ENCODE measurements at places on chromosomes 11 and 22. TPM values are rescaled to one million over a fixed set of nuclear protein-coding genes. Genes with fewer than 3 reads are reported as not detected.

SLC35F2 gene
- total RNA-seq = 11.2 TPM

GLYATL1B gene
- total RNA-seq = not detected

UVRAG gene
- total RNA-seq = 19.3 TPM

RFPL2 gene
- total RNA-seq = not detected

CDC42EP1 gene
- total RNA-seq = 23.0 TPM

TPCN2 gene
- 11.1 TPM for total RNA-seq

OR6T1 gene
- total RNA-seq = not detected

FLRT1 gene
- not detected for total RNA-seq

OLFML1 gene
- 0.96 TPM for total RNA-seq

SDHAF2 gene
- 40.3 TPM for total RNA-seq

PNPLA5 gene
- total RNA-seq = not detected

HSPB2 gene
- total RNA-seq = not detected

ZPR1 gene
- 44.7 TPM for total RNA-seq

GRAMD1B gene
- 4.6 TPM for total RNA-seq

SMIM35 gene
- total RNA-seq = not detected

OR10A2 gene
- total RNA-seq = not detected

CCDC81 gene
- 0.41 TPM for total RNA-seq

MS4A6A gene
- total RNA-seq = not detected

GDPD4 gene
- not detected for total RNA-seq

RAB36 gene
- 6.1 TPM for total RNA-seq

RGL4 gene
- total RNA-seq = not detected

CPT1A gene
- total RNA-seq = 13.1 TPM

MARK2 gene
- total RNA-seq = 14.8 TPM

FAT3 gene
- total RNA-seq = 0.41 TPM

MRPL23 gene
- 292 TPM for total RNA-seq

CNGA4 gene
- 0.17 TPM for total RNA-seq

RIC3 gene
- total RNA-seq = 1.1 TPM

RBMXL2 gene
- not detected for total RNA-seq

APOBEC3H gene
- 0.50 TPM for total RNA-seq

MS4A12 gene
- total RNA-seq = not detected

OR8D4 gene
- total RNA-seq = not detected

POLD3 gene
- 28.7 TPM for total RNA-seq

GRAP2 gene
- not detected for total RNA-seq

Data from A172 (cell line).